ENCODE measurements at places on chromosomes 16 and 17.

DNA sequence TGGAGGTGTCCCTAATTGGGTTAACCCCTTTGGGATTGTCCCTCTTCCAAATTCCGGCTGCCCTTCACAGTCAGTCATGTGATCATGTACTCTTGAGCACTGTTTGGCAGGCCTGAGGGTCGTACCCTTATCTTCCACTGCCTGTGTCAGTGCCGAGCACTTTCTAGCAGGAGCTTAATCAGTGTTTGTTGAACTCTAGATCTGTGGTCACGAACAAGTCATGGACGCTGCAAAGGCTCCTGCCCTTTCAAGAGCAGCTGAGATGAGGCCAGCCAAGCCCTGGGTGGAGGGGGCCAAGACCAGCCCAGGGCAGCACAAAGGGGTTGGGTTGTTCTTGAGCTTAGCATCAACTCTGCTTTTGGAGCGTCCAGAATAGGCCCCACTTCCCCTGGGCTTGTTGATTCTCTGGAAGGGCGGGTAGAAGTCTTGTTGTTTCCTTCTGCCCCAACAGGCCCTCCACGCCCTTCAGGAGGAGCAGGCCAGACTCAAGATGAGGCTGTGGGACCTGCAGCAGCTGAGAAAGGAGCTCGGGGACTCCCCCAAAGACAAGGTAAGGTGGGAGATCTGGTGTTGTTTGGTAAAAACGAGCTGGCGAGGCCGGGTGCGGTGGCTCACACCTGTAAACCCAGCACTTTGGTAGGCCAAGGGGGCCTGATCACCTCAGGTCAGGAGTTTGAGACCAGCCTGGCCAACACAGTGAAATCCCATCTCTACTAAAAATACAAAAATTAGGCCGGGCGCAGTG, 5.3 kb downstream of the IFI35 start:
- DNase-seq = no peak

- no peak for DNase-seq
Measured at GRCh38 chr17:10879190-10879836, 41.4 kb upstream of the PIRT start.

DNA sequence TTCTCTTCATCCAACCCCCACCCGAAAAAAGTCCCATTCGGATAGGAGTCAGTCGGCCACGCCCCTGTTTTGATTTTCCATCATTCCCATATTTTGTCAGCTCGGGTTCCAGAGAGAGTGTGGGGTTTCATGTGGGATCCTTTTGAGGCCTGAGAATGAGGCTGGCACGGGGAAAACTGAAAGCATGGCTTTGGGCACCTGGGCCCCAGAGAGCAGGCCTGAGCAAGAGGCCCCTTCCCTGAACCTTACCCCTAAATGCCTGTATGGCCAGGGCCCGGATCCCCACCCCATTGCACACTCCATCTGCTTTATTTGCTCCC, 4.6 kb upstream of the HOXB4 start:
- DNase-seq = no peak

DNA sequence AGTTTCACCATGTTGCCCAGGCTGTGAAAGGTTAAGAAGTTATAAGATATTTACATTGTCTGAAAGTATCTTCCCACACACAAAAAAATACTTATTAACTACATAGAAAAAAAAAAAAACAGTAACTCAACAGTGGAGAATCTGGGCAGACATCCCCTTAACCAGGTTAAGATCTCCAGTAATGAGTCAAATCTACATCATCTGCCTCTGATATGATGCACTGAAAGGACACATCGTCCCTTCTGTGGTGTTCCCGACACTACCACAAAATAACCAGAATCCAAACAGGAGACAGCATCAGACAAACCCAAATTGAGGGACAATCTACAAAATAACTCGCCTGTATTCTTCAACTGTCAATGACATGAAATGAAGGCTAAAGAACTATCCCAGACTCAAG, 40.0 kb downstream of the CMTM4 start:
- DNase-seq = no peak

- DNase-seq = no peak
Measured at GRCh38 chr17:41957031-41957868, 9.3 kb upstream of the CNP start.

- no peak for DNase-seq
Measured at GRCh38 chr16:30369938-30370455, 297 bp downstream of the TBC1D10B start.

Data from nucleus accumbens (tissue), 56 donors.